ENCODE measurements at places on chromosomes 4 and X.

GRCh38 chr4:182741914-182742313 lies 175.3 kb downstream of the DCTD start:
- DNase-seq = no peak

DNA sequence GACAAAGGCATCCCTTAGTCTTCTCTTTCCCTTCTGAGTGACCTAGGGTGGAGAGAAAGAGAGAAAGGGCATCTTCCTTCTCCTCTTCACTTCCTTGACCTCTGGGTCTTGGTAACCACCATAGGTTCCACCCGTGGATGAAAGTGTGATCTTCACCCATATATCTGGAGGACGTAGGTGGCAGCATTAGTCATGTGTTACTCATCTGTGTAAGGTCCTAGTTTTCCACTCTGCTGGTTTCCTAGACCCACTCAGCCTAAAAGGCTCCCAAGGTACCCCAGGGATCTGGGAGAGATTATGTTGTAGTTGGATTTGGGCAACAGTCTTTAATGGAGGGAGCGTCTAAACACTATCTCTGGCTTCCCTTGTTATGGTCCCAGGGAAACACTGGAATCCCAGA lies 45.5 kb upstream of the RAB9B start:
- no peak for DNase-seq

DNA sequence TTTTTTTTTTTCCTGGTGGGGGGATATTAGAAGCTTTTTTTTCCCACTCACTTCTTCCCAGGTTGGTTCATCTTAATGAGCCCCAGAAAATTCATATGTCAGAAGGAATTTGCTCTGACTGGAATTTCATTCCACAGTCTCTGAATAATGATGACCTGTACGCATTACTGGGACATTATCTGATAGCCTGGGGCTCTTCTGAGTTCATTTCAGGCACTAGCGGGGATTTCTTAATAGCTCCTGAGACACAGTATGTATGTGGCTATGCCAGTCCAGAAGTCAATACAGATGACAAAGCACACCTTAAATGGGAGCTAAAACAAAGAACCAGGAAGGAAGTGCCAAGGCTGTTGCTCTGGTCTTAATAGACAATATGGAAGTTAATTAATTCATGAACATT lies 295.2 kb upstream of the IGFBP7 start:
- no peak for DNase-seq

GRCh38 chr4:152729466-152729865 lies 49.7 kb upstream of the TMEM154 start:
- DNase-seq = no peak

DNA sequence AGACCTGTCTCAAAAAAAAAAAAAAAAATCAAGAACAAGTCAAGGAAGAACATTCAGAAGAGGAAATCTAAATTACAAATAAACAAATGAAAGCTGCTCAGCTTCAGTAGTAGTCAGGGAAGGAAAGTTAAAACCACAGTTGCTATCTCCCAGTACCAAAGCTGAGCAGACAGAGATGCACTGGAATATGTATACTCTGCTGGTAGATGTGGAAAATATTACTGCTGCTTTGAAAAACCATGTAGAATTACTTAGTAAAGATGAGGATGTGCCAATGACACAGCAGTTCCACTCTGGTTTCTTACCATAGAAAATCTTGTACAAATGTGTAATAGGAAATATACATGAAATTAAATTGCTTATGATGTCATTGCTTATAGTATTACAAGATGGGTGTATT lies 25.1 kb upstream of the PRKX start:
- no peak for DNase-seq

DNA sequence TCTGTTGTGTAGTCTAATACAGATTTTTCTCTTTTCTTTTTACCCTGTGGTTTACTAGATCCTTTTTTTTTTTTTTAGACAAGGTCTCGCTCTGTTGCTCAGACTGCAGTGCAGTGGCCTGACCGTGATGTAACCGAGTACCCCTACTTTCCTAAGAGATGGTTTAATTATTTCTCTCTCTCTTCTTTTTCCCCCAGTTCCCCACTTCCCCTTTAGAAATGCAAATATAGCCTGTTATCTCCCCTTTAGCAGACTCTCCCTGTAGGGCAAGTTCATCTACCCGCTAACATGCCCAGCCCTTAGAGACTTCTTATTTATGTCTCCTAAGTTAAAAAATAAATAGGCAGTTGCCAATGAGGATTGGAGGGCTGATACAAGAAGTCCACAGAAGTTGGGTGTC lies 4.5 kb downstream of the SNX25 start:
- DNase-seq = no peak

- no peak for DNase-seq
These were observed 2.2 kb downstream of the RBBP7 start for GRCh38 chrX:16867947-16868346.

Data from CD4-positive, alpha-beta T cell treated with Interleukin-6 at 100 ng/mL for 8 hours (primary cell).